ENCODE measurements at places on chromosomes 3 and 15. TPM values are rescaled to one million over a fixed set of nuclear protein-coding genes. Genes with fewer than 3 reads are reported as not detected.

Gene ATP13A3
- 171 TPM for total RNA-seq

Gene TTLL13
- under 0.01 TPM for total RNA-seq

Gene SCAMP5
- total RNA-seq, result 1.3 TPM

Gene SLC6A6
- total RNA-seq, result 13.2 TPM

Gene STRC
- 0.38 TPM for total RNA-seq

Gene CSPG4
- total RNA-seq, result 6.3 TPM

Gene TSC22D2
- 5.8 TPM for total RNA-seq

Gene KLHL24
- 63.4 TPM for total RNA-seq

GRCh38 chr15:35078221-35078915 lies 6.7 kb downstream of the NANOGP8 start:
- DNase-seq, result peak; percentile 59

GRCh38 chr15:93042211-93042610 lies 46.8 kb downstream of the RGMA start:
- no peak for DNase-seq

GRCh38 chr3:80285388-80285787 lies 517.6 kb upstream of the ROBO1 start:
- DNase-seq, result no peak

DNA sequence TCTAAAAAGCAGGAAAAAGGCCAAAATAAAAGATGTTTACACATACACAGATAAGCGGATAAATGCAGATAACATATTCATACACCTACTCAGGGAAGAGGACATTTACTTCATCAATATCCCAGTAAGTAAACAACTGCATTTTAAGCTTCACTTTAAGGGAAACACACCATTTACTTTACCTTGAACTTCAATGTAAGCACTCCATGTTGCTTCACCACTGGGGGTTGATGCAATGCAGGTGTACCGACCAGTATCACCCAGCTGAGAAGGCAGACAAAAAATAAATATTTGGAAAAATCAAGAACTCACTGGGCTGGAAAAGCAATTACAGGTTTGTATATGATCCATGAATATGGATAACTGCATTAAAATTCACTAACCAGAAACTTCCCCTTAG lies 1099.5 kb downstream of the ROBO1 start:
- DNase-seq, result no peak

GRCh38 chr3:128787256-128788253 lies 61.6 kb downstream of the RAB7A start:
- peak; percentile 100 for DNase-seq

DNA sequence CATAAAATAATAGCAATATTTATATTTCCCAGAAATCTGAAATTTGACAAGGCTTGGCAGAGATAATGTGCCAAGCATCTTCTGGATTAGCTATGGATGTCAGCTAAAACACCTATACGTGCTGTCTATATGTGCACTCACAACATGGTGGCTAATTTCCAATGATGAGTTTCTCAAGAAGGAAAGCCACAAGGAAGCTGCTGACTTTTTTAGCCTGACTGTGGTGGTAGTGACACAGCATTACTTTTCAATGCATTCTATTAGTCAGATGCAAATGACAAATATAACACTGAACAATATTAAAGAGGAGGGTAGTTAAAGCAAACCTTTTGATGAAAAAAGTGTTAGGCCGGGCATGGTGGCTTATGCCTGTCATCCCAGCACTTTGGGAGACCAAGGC lies 101.7 kb upstream of the CCDC54 start:
- peak; percentile 29 for DNase-seq

- no peak for DNase-seq
Observed at GRCh38 chr3:83816653-83817052, 1142.1 kb upstream of the CADM2 start.

GRCh38 chr3:125120379-125121122 lies 64.8 kb upstream of the HEG1 start:
- no peak for DNase-seq

GRCh38 chr3:160126051-160126450 lies 99.2 kb upstream of the C3orf80 start:
- DNase-seq, result no peak

- no peak for DNase-seq
Observed at GRCh38 chr3:123390865-123391600, 57.9 kb downstream of the ADCY5 start.

- no peak for DNase-seq
Observed at GRCh38 chr3:10928407-10928960, 64.1 kb upstream of the SLC6A1 start.

- DNase-seq, result peak; percentile 94
Observed at GRCh38 chr15:60673918-60674558, 195.1 kb upstream of the ICE2 start.

DNA sequence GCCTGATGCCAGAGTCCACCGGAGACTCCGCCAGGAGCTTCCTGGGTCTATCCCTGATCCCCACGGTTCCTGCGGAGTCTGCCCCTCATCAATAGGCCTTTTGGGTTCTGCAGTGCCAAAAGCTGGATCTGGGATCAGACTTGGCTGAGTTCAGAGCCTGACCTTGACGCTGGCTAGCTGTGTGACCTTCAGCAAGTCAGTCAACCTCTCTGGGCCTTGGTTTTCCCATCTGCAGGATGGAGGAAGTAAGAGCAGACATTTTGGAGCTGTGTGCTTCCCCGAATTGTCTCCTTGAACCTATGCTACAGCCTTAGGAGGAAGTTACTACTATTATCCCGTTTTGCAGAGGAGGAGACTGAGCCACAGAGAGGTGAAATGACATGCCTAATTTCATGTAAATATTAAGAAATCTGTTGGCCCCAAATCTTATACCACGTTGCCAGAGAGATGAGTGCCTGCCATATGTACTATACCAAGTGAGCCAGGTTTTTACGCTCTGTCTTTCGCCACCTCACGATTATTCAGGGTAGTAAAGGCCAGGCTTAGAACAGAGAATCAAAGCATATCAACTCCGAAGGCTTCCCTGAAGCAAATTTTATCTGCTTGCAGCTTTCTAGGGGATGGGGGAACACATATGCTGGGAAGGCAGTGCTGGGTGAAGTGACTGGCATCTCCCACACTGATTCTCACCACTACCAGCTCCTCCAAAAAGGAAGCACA lies 112.5 kb downstream of the SRGAP3 start:
- DNase-seq, result no peak

DNA sequence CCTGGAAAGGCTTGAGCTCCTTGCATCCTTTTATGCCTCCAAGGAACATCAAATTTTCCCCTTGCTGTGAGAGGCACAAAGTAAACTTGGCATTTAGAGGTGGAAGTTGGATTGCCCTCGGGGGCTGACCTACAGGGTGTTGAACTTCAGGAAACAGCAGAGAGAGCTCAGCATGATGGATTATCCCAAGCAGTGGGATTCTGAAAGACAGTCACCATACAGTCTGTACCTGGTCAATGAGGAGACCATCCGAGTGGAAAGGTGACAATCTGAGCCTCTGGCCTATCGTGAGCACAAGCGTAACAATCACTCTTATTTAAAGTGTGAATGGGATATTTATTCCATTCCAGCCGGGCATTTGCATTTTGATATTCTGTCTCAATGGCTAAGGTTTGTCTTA lies 105.6 kb upstream of the NECTIN3 start:
- no peak for DNase-seq

DNA sequence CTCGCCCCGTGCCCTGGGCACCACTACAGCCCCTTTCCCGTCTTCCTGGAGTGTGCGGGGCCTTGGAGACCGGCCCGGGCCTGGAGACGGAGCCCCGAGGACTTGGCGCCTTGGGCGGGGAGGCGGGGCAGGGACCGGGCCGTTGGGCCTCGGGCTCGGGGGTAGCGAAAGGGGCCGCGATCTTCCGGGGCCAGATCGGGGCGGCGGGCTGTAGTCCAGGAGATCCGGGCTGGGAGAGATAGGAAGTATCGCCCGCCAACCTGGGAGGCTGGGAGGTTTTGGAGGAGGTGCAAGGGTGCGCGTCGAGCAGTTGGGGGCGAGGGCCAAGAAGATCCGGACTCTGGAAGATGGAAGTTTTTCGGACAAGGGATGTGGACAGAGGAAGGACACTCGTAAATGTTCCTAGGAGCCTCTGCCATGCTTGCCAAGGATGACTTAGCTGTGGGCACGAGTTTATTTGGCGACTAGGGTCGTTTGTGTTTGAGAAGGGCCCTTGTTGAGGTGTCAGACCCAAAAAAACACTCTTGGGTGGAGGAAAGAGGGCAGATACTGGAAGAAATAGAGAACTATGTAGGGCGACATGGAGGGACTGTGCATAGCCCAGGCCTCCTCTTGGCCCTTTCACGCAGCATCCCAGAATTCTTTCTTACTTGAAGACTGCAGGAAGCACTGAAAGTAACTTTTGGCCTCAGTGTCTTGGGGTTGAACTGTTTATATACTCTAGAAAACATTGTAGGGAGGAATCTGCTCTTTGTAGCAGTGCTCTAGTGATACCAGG lies 712 bp downstream of the RTF1 start:
- DNase-seq, result no peak

GRCh38 chr15:87942316-87942715 lies 314.2 kb downstream of the NTRK3 start:
- no peak for DNase-seq

GRCh38 chr3:41290736-41291135 lies 91.4 kb downstream of the CTNNB1 start:
- no peak for DNase-seq

- DNase-seq, result peak; percentile 34
Observed at GRCh38 chr3:129358177-129358771, 70.2 kb downstream of the EFCAB12 start.

- DNase-seq, result no peak
Observed at GRCh38 chr15:47743385-47743784, 26.1 kb downstream of the SEMA6D start.

DNA sequence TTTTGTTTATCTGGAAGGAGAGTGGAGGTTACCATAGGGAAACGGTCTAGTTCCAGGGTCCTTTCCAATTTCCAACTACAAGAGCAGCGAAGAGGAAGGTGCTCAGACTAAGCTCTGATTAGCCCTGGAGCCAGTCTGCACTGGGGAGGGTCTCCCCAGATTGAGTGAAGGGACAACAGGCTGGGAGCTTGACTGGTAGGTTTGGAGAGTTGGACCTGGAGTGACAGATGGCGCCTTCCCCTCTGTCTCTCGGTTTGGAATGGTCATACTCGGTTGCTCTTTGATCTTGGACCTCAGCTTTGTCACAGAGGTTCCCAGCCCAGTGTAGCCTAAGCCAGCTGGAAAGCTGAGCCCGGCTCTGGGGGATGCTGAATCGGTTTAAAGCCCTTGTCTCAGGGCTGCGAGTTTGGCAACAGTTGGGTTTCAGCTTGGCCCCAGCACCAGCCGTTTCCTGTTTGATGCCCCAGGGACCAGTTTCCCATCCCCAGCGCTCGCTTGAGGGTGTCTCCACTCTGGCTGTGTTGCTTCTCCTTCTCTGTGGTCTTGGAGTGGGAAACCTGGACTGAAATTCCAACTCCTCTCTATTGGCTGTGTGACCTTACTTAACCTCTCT lies 53.1 kb upstream of the ULK4 start:
- DNase-seq, result no peak

DNA sequence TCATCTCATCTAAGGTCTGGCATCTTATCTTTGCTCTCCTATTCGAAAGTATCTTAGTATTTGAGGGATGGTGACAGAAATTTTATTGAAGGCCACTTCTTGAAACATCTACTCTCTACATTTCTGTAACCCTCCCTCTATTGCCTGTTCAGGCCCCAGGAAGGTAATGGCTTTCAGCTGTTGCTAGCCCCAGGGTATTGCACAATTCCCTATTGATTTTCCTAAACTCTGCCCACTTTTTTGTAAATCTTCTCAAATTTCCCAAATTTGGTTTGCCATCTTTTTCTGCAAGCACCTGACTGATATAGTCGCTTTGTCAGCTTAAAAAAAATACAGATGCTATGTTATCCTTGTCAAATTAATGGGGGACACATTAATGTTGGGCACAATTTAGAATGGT lies 242.1 kb downstream of the RAP2B start:
- no peak for DNase-seq

- DNase-seq, result peak; percentile 55
Observed at GRCh38 chr15:65033659-65034269, 4.3 kb upstream of the MTFMT start.

DNA sequence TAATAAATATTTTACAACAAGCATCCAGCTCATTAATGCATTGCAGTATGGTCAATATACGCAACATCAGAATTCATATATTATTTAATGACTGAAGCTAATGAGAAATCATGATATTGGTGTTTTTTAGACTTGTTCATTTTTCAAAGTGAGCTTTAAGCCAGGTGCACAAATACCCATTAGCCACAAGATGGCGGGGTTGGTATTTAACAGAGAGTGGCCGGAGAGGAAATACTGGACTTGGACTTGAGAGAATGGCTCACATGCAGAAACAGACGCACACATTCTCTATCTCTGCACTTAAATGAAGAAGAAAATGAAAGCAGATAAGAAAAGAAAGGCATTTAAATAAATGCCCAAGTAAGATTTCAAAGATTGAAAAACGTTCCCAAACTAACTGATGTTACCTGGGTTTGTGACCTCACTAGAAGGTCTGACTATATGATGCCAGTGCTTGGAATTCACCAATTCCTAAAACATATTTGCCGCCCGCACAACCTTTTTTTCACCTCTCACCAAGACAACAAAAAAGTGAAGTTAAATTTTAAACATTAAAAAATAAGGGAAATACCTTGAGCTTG lies 21.2 kb upstream of the CRBN start:
- DNase-seq, result peak; percentile 59

DNA sequence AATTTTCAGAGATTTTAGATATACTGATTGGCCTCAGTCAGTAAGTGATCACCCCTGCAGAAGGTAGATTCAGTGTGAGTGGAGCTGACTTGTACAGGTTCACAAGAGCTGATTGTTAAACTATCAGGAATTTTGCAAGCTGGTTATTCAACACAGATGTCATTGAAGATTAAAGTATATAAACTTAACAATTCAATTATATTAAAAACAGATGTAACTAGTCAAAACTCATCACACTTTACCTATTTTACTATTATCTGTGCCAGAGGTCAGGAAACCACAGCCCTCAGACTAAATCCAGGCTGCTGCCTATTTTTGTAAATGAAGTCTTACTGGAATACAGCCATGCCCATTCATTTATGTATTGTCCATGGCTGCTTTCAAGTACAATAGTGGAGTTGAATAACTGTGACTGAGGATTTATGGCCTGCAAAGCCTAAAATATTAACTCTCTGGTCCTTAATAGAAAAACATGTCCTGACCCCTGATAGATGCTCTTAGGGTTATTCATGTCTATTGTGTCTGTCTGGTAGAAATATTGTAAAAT lies 429.3 kb upstream of the PDZRN3 start:
- DNase-seq, result no peak

GRCh38 chr15:54519577-54519976 lies 541.3 kb downstream of the UNC13C start:
- DNase-seq, result no peak

GRCh38 chr15:36185438-36185837 lies 394.0 kb upstream of the CDIN1 start:
- DNase-seq, result no peak

DNA sequence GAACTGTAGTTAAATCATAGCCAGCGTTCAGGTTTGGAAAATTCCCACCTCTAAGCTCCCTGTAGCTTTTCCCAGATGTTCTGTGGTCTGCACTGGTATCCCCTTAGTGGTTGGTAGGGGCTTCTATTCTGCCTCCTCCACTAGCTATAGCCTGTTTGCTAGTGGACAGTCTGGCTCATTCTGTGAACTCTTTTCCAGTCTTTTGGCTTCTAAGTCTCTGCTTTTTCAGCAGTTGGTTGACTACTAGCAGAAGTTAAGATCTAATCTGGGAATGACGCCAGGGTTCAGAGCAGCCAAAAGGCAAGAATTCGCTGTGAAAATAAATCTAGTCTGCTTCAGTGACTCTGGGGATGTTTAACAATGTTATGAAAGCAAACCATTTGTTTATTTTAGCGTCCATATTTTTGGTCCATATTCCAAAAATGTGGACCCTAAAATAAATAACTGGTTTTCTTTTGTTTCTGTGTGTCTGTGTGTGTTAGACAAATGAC lies 73.7 kb upstream of the WDR72 start:
- no peak for DNase-seq

- no peak for DNase-seq
Observed at GRCh38 chr15:75360391-75360790, 8.0 kb downstream of the MAN2C1 start.

Measured in bronchial epithelial cell (primary cell).